Esophagus muscularis mucosa (tissue), 4 donors: ENCODE measurements at places on chromosomes 7 and 10. TPM values are rescaled to one million over a fixed set of nuclear protein-coding genes. Genes with fewer than 3 reads are reported as not detected.

DNA sequence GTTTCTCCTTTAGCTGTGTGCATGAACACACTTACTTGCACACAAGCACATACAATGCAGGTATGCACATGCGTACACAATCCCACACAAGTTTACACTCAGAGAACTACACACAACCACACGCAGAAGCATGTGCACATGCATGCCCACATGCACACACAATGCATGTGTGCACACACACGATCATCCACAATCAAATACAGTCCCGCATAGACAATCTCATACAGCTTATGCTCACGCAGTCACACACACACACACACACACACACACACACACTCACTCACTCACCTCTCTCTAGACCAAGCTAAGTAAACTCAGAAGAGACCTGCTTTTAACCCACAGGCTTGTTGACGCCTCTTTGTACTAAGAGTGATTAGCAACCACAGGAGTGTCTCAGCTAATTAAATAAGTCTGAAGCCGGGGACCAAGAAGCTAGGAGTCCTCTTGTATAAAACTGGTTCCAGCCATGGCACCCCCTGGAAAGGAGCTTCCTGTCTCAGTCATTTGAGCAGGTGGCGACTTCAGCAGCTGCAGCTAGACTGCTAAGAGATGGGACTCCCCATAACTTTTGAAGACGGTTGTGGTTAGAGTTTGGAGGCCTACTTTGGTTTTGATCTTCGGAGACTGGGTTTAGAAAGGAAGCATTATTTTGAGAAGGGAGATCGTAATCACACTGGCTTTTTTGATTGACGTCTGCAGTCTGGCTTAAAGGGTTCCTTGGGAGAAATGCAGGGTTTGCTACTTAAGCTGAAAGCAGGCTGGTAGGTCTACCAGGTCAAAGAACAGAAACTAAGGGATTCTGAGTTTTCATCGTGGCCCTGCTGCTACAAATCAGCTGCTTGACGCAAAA, 82.3 kb upstream of the ADRB1 start:
- peaks cover 12% of the 10 kb centered on the region for H3K4me1 ChIP-seq
- no peak for DNase-seq
- no peaks in the 10 kb centered on the region for H3K36me3 ChIP-seq
- no peak overlapping the region for H3K4me3 ChIP-seq

IFIT1B gene
- not detected for total RNA-seq

DNA sequence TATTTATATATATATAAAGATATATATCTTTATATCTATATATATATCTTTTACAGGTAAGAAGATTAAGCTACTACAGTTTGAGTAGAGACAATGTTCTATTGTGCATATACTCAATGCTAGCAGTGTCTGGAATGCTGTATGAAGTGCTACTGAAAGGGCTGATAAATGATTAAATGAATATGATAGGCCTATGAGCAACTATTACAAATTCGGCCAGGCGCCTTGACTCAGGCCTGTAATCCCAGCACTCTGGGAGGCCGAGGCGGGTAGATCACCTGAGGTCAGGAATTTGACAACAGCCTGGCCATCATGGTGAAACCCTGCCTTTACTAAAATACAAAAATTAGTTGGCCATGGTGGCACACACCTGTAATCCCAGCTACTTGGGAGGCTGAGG, 297.1 kb downstream of the CACNA2D1 start:
- no peak overlapping the region for H3K4me3 ChIP-seq
- peaks cover 6% of the 10 kb centered on the region for H3K4me1 ChIP-seq
- no peaks in the 10 kb centered on the region for H3K36me3 ChIP-seq
- DNase-seq: no peak
- no peaks in the 10 kb centered on the region for H3K27me3 ChIP-seq

- H3K36me3 ChIP-seq: no peaks in the 10 kb centered on the region
- no peak overlapping the region for H3K4me3 ChIP-seq
- H3K27ac ChIP-seq: no peak overlapping the region
These were observed 206.8 kb downstream of the SKIDA1 start for GRCh38 chr10:21318540-21319167.
